ENCODE measurements at places on chromosomes 2 and 18. TPM values are rescaled to one million over a fixed set of nuclear protein-coding genes. Genes with fewer than 3 reads are reported as not detected.

DNA sequence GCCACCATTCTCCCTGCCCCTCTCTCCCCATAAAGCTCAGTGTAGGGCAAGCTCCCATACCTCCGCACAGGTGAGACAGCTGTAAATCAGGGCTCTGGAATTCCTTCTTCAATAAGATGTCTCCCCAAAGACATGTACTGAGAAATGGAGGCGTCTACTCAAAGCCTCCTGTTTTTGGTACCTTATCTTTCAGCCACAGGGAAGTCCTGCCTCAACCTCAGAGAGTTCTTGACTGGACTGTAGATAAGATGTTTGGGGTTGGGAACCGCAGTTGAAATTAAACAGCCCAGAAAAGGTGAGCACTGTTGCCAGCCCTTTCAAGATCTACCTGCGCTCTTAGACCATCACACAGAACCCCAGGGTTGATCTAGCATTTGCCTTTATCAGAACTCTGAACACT is 1.4 kb upstream of the GALNT14 start:
- DNase-seq: no peak
- no peaks in the 10 kb centered on the region for H3K4me1 ChIP-seq
- H3K36me3 ChIP-seq: no peaks in the 10 kb centered on the region
- H3K4me3 ChIP-seq: no peak overlapping the region

GRCh38 chr2:233033672-233034071 is 1.2 kb downstream of the NEU2 start:
- no peak for DNase-seq
- no peaks in the 10 kb centered on the region for H3K36me3 ChIP-seq
- no peak overlapping the region for H3K4me3 ChIP-seq
- H3K27ac ChIP-seq: no peak overlapping the region
- H3K4me1 ChIP-seq: no peaks in the 10 kb centered on the region

DNA sequence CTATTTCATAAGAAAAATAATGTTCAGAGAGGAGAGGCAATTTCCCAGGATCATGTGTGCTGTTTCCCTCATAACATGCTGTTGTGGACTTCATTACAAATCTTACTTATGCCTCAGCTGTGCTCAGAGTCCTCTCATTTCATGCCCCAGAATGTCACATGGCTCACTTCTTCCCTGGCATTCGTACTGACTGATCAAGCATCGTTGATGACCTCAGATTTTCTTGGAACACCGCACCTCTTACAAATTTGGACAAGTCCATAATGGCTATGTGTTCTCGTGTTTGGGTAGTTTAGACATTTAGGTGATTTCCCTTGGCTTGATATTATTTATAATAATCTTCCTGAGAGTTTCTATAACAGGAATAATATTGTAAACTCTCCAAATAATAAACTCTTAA is 32.9 kb downstream of the SERPINB7 start:
- H3K27ac ChIP-seq: no peak overlapping the region
- no peaks in the 10 kb centered on the region for H3K27me3 ChIP-seq
- H3K36me3 ChIP-seq: no peaks in the 10 kb centered on the region
- DNase-seq: no peak
- H3K4me1 ChIP-seq: no peaks in the 10 kb centered on the region
- no peak overlapping the region for H3K4me3 ChIP-seq

The NOL4 gene
- 0.06 TPM for total RNA-seq

The LHCGR gene
- not detected for total RNA-seq

The KLHL29 gene
- 30.8 TPM for total RNA-seq

The AP1S3 gene
- total RNA-seq: not detected

DNA sequence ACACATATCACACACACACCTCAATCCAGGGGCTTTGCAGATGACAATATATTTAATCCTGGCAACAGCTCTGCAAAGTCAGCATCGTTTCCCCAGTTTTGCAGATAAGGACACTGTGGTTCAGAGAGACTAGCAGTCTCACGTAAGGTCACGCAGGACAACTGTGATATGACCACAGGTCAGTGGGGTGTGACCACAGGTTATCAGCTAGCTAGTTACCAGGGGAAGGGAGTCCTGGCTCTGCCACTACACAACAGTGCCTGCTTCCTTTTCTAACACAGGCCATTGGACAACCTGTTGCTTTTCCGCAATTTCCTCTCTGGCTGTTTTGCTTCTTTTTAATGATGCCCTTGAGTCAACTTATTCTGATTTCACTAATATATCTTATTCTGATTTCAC is 33.3 kb downstream of the RBMS1 start:
- no peaks in the 10 kb centered on the region for H3K4me1 ChIP-seq
- H3K27ac ChIP-seq: no peak overlapping the region
- no peaks in the 10 kb centered on the region for H3K27me3 ChIP-seq
- H3K4me3 ChIP-seq: no peak overlapping the region

- H3K4me1 ChIP-seq: no peaks in the 10 kb centered on the region
- H3K27ac ChIP-seq: no peak overlapping the region
- peak; percentile 35 for DNase-seq
- no peaks in the 10 kb centered on the region for H3K27me3 ChIP-seq
- no peaks in the 10 kb centered on the region for H3K36me3 ChIP-seq
- peak overlapping the region; percentile 59 for H3K4me3 ChIP-seq
Measured at GRCh38 chr18:76494231-76495005, 624 bp downstream of the ZNF516 start.

- no peak overlapping the region for H3K4me3 ChIP-seq
- no peak overlapping the region for H3K27ac ChIP-seq
- peaks cover 3% of the 10 kb centered on the region for H3K4me1 ChIP-seq
- no peaks in the 10 kb centered on the region for H3K36me3 ChIP-seq
Measured at GRCh38 chr18:42156281-42156680, 201.2 kb downstream of the PIK3C3 start.

Measured in SJCRH30 (cell line).